ENCODE measurements at places on chromosomes 2 and 18.

DNA sequence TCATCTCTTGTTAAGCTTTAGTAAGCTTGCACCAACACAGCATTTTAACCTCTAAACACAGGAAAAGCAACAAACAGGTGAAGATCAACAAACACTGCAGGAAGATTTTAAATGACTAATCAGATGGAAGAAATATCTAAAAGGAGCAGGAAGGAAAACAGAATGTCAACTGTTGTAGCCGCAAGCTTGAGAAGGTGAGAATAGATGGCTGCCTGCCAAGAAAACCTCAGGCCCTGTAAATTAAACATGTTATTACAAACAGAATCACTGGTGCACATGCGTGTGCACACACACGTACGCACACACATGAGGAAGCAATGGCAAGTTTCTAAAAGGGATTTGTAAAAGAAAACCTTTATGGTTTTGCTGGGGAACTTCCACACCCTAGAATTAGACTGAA lies 257.8 kb upstream of the GALNT5 start:
- DNase-seq, result no peak

DNA sequence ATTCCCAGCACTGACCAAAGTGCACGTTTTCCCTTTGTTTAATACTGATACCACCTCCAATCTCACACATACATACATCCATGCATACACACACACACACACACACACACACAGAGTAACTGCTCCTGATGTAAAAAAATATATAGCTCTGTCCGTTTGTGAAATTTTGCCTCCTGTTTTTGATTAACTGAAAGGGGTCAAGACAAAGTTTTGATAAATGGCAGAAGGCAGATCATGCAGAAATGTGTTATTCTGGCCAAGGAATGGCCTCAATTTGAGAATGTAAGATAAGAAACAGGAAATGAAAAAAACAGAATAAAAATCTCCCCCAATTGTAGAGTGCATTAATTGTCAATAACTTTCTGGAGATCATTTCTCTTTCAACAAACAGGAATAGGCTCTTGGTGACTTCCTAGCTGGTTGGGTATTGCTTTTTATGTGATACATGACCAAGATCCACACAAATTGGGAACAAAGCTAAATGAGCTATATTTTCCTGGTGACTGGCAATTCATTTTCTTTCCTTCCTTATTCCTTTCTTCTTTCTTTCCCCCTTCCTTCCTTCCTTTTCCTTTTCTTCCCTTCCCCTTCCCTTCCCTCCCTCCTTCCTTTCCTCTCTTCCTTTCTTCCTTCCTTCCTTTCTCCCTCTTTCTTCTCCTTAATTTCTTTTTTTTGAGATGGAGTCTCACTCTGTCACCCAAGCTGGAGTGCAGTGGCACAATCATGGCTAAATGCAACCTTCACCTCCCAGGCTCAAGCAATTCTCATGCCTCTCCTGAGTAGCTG lies 88.9 kb upstream of the PMAIP1 start:
- DNase-seq, result no peak

- no peak for DNase-seq
These were observed 288.9 kb upstream of the EPAS1 start for GRCh38 chr2:46008091-46008870.

- DNase-seq, result no peak
These were observed 13.7 kb downstream of the HS6ST1 start for GRCh38 chr2:128304715-128305554.

- no peak for DNase-seq
These were observed 91.7 kb upstream of the EPC2 start for GRCh38 chr2:148552675-148553331.

DNA sequence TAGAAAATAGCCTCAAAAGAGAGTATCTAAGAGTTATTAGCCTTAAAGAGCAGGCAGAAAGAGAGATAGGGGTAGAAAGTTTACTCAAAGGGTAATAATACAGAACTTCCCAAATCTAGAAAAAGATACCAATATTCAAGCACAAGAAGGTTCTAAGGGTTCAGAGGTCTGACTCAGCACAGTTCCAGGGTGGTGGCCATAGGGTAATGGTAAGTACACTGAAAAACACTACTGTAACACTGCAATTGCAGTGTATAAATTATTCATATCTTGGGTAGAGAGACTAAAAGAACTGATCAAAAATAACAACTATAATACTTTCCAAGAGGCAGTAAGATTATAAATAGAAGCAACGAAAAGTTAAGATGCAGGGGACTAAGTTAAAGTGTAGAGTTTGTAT lies 115.2 kb downstream of the ROCK1 start:
- DNase-seq, result no peak

- DNase-seq, result no peak
These were observed 681.6 kb upstream of the KLHL29 start for GRCh38 chr2:22703286-22703920.
